Muscle of leg (tissue), 16 donors: ENCODE measurements at places on chromosomes 7 and 10.
A peak's percentile ranks its signal among the peaks of the same experiment; 100 is the strongest.

DNA sequence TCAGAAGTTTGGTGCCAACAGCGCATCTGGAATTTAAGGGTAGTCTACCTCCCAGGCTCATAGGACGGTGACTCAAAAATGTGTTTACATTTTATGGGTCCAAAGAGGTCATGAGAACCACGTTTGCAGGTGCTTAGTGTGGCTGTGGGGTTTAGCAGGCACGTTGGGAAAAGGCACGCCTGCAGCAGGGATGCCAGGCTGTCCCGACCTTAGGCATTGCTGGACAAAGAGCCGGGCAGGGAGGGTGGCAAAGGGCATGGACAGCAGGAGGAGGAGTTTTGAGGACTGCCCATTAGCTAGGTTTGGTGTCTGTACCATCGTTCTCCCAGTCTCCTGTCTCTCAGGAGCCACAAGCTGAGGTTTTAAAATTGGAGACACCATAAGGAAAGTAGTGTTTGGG, 104.4 kb downstream of the TRRAP start:
- no peak for DNase-seq

GRCh38 chr7:754531-755412, 27.7 kb upstream of the PRKAR1B start:
- DNase-seq: no peak

DNA sequence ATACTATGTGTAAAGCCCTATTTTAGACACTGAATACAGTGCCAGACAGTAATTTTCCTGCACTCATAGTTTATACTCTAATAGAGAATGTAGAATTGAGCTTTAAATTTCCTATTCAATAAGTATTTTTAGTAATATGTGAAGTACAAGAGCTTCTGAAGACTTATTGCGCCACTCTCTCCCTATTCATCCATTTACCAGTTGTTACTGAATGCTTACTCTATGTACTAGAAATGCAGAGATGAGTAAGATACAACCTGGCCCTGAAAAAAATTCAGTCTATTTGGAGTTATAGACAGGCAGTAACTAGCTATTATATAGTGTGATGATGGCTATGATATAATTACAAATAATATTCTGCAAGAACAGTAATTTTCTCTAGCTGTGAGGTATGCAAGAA, 98.8 kb downstream of the ADK start:
- no peak for DNase-seq

DNA sequence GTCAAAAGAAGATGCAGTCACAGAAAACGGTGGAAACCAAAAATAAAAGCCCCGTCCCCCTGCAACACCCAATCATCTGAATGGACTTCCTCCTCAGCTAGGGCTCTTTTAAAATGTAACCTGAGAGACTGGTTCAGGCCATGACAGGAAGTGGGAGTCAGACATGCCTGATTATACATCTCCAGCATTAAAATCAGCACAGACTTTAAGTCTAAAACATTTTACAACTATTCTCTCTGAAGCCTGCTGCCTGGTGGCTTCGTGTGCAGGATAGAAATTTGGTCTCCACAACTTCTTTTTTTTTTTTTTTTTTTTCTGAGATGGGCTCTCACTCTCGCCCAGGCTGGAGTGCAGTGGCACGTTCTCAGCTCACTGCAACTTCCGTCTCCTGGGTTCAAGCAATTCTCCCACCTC, 30.3 kb downstream of the HACD1 start:
- peak; percentile 5 for DNase-seq

GRCh38 chr10:123621916-123622315, 44.2 kb upstream of the GPR26 start:
- DNase-seq: no peak

- no peak for DNase-seq
Measured at GRCh38 chr7:129144834-129145668, 544 bp downstream of the TSPAN33 start.

- DNase-seq: no peak
Measured at GRCh38 chr10:24382596-24382978, 173.6 kb downstream of the KIAA1217 start.

DNA sequence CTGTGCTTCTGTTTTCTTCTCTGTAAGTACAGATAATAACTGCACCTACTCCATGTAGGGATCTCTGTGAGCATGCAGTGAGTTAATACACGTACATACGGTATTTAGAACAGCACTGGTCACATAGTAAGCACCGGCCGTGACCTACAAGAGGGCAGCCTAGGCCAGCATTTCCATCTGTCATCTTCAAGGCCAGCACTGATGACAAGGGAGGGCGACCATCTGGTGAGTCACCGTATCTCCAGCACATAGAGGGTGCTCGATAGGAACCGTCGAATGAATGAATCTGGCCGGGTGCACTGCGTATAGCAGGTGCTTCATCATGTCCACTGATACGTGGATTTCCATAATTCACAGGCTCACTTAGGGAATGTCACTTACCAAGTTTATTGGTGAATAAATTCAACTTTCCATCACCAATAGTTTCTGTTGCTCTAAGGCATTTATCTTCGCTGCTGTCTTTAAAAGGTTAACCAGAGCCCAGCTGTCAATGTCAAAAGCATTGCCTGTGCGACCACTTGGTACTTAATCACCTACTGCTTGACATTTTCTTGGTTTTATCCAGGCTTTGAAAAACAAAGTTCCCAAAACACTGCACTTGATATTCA, 8.3 kb downstream of the NOD1 start:
- DNase-seq: peak; percentile 39

GRCh38 chr10:51422311-51423120, 276.9 kb downstream of the CSTF2T start:
- peak; percentile 83 for DNase-seq

GRCh38 chr7:151416112-151416940, 6.5 kb upstream of the WDR86 start:
- DNase-seq: no peak

GRCh38 chr10:74863551-74863950, 37.2 kb downstream of the KAT6B start:
- no peak for DNase-seq

DNA sequence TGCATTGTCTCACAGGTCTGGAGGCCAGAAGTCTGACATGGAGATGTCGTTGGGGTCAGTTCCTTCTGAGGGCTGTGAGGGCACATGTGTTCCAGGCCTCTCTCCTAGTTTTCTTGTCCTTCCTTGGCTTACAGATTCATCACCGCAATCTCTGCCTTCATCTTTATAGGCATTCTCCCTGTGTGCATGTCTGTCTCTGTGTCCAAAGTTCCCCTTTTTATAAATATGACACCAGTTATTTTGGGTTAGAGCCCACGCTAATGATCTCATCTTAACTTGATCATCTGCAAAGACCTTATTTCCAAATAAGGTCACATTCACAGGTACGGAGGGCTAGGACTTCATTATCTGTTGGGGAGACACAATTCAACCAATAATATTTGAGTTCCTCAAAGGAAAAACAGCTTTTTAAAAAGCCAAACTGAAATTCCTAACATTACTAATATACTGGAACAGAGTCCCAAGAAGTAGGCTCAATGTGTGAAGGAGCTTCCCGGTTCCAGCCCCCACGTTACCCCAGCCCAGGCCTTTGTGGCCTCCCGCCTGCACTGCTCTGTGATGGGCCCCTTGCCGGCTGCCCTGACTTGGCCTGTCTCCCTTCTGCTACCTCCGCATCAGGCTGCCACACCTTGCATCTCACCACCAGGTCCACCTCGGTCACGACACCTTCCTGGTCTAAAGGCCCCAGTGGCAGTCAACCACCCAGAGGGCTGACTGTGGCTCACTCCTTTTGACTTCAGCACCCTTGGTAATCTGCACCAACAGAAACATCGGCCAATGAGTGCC, 142.7 kb downstream of the KCNMA1 start:
- DNase-seq: no peak

GRCh38 chr10:114664127-114664526, 6.1 kb upstream of the ABLIM1 start:
- no peak for DNase-seq

DNA sequence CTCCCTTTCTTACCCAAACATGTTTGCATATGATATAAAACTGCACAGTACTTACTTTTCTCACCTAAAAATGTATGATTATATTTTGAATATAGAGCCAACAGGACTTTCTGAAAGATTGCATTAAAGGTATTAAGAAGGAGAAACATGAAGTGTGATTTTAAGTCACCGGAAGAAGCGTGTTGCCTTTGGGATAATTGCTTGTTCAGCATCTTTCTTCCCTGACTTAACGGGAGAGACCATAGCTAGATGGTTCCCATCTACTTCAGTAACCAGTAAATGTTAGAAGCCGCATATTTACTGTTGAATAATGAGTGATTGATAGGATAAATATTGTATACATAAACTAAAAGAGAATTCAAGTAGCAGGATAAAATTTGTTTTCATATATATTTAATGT, 197.1 kb downstream of the NRG3 start:
- DNase-seq: no peak

DNA sequence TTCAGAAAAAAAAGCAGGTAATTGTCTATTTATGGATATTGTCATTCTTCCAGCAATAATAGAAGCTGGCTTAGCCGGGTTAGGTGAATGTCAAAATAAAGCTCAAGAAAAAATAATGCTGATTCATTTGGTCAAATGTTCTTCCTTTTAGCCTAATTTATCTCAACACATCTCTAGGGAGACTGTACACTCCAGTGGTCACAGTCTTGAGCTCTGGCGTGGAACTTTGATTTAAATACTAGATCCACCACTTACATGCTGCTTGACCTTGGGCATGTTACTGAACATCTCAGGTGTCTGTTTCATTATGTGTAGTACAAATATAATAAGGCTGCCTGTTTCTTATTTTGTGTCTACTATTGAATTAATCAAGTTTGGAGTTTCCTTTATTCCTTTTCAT, 22.0 kb downstream of the PRTFDC1 start:
- no peak for DNase-seq

- no peak for DNase-seq
Measured at GRCh38 chr10:11907914-11908313, 84.8 kb downstream of the PROSER2 start.

- DNase-seq: no peak
Measured at GRCh38 chr7:128219636-128220035, 21.4 kb upstream of the LEP start.

- no peak for DNase-seq
Measured at GRCh38 chr10:78066012-78066411, 32.3 kb downstream of the RPS24 start.

GRCh38 chr7:2029936-2030335, 202.8 kb downstream of the MAD1L1 start:
- no peak for DNase-seq

DNA sequence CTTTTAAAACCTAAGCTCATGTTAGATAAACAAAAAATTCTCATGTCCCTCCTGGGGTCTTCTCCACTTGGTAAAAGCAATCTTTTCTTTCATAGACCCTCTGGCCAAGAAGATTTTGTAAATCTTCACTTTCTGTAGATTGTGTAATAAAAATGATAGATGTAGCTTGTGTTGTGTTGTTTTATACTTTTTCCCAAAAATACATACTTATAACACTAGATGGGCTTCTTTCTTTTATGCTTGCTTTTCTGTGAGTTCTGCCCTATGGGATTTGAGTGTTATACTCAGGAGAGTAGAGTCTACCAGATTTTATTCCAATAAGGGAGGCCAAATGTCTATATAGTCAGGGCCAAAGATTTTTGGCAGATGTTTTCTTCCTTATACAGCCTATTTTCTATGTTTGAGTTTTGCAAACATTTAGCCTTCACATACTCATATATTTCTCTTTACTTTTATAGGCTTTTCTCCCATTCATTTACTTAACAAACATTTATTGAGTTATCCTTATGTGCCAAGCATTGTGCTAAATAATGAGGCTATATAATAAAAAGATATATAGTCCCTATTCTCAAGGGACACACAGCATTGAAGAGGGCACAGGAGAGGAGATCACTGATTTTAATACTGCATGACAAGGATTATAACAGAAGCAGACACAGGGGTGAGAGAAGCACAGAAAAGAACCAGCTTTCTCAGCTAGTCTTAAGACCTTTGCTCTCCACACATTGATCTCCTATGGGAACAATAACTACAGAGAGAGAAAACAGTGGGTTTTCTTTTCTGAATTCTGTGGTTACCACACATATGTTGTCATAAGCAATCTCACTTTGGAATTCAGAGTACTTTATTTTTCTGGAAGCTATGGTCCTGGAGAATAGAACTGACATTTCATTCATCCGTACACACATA, 58.0 kb upstream of the PNLIP start:
- DNase-seq: peak; percentile 97

DNA sequence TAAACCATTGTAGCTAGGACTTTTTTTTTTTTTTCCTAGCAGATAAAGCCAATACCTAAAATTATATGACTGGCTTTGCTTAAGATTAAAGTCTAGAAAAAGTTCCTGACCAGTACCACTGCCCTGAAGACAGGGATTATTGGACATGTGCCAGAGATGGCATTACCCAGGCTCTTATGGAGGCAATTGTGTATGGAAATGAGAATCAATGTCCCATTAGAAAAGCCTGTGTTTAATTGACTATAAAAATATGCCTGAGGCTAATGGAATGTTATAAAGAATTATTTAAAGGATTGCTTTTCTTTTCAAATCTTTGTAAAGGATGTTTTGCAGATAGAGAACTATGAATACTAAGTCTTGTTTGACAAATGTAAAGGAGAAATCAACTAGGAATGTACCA, 196.7 kb downstream of the ANK3 start:
- DNase-seq: no peak

DNA sequence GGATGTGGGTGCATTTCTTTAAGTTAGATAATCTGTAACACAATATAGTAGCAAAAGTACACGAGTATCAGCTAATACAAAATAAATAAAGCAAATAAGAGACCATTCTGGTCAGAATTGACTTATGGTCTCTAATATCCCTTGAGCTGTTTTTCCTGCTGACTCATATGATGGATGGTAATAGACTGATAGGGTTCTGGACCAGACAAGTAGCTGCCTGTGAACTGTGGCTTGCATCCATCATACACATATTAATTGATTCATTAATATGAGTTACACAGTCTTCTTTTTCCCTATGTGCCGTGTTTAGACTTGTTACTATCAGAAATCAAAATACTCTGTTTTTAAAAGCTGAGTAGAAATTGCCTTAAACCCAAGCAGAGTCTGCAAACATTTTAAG, 762.8 kb downstream of the GATA3 start:
- no peak for DNase-seq

GRCh38 chr10:22491480-22491879, 146.2 kb downstream of the SPAG6 start:
- DNase-seq: no peak

GRCh38 chr7:135335628-135336139, 102.0 kb downstream of the STRA8 start:
- DNase-seq: peak; percentile 58

DNA sequence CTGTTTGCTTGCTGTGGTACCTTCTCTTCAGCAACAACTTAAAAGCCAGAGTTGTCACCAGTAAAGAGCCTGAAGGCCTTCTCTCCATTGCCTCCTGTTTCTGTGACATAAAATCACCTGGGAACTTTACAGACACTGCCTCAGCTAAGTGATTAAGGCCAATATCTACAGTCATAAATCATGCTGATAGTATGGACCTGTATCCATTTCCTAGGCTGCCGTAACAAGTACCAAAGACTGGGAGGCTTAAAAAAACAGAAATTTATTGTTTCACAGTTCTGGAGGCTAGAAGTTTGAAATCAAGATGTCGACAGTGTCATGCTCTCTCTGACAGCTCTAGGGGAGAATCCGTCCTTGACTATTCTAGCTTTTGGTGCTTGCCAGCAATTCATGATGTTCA, 108.4 kb upstream of the UNC5B start:
- no peak for DNase-seq

- DNase-seq: no peak
Measured at GRCh38 chr7:142873281-142873784, 12.2 kb downstream of the TRPV6 start.

GRCh38 chr7:22640269-22640668, 86.7 kb upstream of the IL6 start:
- no peak for DNase-seq
